Cardiac muscle cell (in vitro differentiated cells and primary cell): ENCODE measurements at places on chromosomes 6 and 20. TPM values are rescaled to one million over a fixed set of nuclear protein-coding genes. Genes with fewer than 3 reads are reported as not detected.
A peak's percentile ranks its signal among the peaks of the same experiment; 100 is the strongest.

- no peak for DNase-seq
Observed at GRCh38 chr6:132131758-132132157, 180.6 kb upstream of the CCN2 start.

GRCh38 chr20:4471221-4471620 lies 250.5 kb upstream of the PRND start:
- no peak for DNase-seq

DNA sequence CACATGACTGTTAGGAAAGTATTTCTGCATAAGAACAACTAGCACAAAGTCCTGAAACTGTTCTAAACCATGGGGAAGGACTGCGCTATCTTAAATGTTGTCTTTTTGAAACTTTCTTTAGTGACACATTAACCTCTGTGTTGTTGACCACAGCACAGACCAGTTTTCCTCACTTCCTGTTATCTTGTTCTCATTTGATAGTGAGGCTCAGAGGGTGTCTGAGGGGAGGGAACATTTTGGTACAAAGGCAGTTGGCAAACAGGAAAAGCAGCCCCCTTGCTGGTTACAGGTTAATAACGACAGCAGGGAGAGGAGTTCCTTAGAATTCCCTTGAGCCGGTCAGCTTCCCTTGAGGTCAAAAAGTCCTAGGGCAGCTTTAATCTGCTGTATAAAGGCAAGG lies 143.5 kb upstream of the BMP2 start:
- DNase-seq, result no peak

GRCh38 chr6:129026601-129027000 lies 143.7 kb downstream of the LAMA2 start:
- no peak for DNase-seq

DNA sequence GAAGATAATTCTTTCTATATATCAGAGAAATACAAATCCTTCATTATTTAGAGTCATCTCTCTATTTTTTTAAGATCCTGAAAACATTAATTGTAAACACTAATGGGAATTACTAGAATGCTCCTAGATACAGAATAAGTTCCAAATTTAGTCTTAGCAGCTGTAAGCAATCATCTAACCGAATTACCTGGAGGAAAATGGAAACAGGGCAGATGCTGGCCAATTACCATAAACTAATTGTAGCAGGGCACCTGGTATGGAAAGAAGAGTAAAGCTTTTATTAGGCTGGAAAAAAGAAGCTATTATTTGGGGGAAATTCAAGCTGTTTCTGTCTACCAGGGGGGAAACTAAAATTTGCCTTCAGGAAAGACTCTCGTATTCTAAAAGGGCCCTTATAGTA lies 257.5 kb downstream of the MMUT start:
- no peak for DNase-seq

DNA sequence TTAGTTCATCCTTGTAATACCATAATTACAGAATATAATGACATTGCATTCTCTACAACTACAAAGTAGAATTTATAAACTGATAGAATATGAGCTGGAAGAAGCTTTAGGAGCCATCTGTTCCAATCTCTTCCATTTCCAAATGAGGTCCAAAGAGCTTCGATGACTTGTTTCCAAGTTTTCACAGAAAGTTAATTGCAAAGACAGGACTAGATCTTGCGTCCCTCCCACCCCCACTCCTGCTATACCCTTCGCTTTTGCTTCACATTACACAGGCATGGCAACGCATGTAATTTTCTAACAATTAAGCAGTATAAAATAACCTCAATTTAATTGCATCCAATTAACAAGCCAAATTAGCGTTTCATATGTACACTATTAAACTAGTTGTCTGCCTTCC lies 7.0 kb downstream of the HIVEP2 start:
- no peak for DNase-seq

- peak; percentile 40 for DNase-seq
Observed at GRCh38 chr20:37749620-37750403, 56.0 kb downstream of the CTNNBL1 start.

DNA sequence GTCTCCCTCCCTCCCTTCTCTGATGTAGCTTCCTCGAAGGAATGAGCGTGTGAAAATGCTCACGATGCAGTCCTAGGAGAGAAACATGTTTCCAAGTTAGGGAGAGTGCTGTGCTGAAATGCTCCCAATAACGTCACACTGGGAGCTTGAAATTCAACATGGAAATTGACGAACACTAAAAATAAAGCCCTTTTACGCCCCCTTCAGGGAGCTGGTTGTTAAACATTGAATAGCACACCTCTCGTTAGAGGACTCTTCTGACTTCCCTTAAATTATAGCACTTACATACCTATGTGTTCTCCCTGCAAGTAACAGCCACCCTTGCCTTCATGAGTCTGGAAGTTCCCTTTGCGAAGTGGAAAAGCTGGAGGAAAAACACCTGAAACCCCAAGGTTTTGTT lies 88.6 kb downstream of the BFSP1 start:
- DNase-seq, result no peak

DNA sequence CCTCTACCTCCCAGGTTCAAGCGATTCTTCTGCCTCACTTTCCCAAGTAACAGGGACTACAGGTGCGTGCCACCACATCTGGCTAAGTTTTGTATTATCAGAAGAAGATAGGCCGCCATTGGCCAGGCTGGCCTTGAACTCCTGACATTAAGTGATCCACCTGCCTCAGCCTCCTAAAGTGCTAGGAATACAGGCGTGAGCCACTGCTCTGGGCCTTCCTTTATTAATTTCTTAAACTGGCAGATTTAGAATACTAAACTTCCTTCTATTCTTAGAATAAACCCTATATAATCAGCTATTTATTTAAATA lies 86.6 kb downstream of the HFE start:
- no peak for DNase-seq

GRCh38 chr6:22766979-22767378 lies 197.6 kb downstream of the HDGFL1 start:
- DNase-seq, result no peak

DNA sequence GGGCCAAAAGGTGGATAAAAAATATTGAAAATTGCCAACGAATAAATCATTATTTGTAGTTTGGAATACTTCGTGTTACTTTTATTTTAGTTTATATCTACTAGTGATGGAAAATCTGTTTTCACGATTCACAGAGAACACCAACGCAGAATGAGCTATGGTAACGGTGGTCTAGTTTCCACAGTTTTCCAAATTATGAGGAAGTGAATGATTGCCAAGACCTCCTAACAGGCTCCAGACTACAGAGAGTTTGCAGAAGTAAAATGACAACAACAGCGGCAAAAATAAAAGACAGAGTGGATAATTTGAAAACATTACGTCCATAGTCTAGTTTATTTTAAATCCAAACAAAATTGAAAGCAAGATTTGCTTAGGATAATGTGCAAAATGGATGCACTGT lies 57.0 kb upstream of the AIG1 start:
- no peak for DNase-seq

DNA sequence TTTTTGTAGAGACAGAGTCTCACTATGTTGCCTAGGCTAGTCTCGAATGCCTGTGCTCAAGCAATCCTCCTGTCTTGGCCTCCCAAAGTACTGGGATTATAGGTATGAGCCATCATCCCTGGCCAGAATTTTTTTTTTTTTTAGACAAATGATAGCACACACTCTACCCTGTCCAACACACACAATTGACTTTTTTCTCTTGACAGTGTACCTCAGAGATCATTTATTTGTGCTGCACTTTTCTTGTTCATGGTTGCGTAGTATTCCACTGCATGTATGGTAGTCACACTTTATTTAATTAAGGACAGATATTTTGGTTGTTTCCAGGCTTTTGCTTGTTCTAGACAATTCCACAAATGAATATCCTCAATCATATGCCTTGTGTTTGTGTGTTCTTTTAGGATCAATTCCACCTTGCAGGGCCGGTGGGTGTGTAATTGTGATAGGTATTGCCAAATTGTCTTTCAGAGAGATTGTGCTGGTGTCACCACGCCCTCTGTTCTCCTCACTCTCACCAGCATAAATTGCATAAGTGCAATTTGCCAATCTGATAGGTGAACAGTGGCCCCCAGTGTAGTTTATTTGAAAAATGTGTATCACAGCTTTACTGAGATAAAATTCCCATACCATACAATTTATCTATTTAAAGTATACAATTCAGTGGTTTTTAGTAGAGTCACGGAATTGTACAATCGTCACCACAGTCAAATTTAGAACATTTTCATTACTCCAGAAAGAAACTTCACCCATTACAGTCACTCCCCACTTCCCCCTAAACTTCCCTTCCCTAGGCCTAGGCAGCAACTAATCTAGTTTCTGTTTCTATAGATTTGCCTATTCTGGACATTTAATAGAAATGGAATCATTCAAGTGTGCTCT lies 20.1 kb downstream of the SRC start:
- no peak for DNase-seq

DNA sequence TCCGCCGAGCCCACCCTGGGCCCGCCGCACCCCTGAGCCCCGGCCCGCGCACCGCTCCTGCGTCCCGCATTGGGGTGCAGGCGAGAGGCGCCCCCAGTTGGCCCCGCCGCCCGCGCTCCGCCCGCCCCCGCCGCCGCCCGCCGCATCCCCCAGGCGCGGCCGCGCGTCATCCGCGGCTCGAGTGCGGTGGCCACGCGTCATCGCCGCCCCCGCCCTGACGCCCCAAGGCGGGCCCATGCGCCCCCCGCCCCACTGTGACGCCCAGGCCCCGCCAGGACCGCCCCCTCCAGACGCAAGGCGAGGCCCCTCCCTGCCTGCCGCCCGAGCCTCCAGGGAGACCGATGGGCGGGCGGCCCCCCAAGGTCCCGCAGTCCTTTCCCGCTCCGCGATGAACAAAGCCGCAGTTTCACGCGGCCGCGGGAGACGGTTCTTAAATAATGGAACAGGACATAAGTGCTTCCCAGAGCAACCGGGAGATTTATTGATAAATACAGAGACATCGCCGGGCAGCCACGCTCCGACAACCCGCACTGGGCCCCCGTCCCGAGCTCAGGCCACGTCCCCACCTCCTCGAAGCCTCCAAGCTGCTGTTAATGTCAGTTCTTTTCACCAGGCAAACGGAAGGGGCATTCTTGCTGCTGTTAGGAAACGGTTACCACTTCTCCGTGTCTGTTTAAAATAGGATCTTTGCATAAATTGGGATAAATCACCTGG lies at the start of gene ANKRD60:
Gene ANKRD60 (minus strand): TSS at position 170 of the 714 bp plus-strand sequence. CDS start 0 bp downstream, at position 170.
- peak; percentile 61 for DNase-seq

GRCh38 chr6:135658916-135659315 lies 161.4 kb upstream of the AHI1 start:
- DNase-seq, result no peak

DNA sequence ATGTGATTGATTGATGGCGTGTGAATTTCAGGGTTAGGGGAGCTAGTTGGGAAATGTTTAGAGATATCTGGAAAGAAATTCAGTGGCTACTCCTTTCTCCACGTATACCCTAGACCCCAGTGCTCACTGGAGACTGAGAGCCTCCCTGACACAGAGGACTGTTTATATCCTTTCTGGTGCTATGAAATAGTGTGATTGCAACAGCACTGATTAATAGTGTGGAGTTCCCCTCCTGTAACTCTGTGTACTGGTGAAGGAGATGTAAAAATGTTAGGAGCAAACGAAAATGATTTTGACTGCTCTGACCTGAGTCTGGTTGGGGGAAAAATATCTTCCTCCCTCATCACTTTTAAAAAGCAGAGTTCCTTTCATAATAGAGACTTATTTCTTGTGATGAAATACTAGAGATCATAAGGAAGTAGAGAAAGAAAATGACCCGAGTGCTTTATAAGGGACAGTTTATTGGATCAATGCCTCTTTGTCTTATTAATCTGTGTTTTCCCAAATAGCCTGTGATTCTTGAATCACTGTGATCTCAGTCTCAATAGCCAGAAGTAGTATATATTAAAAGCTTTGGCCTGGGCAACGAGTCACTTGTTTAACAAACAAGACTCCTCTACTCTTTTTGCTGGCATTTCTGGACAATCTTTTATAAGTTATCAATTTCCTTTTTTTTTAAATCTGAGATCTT lies 92.3 kb downstream of the RNF182 start:
- DNase-seq, result no peak

GRCh38 chr6:6591778-6592465 lies 3.4 kb downstream of the LY86 start:
- DNase-seq, result no peak

DNA sequence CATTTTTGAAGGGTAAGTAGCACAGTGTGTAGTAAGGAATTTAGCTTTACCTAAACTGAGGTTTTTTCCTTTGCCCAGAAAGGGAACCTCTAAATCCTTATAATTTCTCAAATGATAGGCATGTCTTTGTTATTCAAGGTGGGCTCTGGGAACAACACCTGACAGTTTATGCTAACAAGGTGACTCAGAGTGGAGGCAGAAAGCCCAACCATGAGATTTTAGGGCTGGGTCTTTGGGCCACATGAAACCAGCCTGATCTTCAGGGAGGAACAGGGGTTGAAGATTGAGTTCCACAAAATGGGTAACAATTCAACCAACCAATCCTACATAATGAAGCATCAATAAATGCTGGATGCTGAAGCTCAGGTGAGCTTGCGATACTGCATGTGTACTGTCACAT lies 46.6 kb downstream of the PRSS35 start:
- no peak for DNase-seq

- no peak for DNase-seq
Observed at GRCh38 chr20:57648878-57649616, 28.8 kb upstream of the ZBP1 start.

DNA sequence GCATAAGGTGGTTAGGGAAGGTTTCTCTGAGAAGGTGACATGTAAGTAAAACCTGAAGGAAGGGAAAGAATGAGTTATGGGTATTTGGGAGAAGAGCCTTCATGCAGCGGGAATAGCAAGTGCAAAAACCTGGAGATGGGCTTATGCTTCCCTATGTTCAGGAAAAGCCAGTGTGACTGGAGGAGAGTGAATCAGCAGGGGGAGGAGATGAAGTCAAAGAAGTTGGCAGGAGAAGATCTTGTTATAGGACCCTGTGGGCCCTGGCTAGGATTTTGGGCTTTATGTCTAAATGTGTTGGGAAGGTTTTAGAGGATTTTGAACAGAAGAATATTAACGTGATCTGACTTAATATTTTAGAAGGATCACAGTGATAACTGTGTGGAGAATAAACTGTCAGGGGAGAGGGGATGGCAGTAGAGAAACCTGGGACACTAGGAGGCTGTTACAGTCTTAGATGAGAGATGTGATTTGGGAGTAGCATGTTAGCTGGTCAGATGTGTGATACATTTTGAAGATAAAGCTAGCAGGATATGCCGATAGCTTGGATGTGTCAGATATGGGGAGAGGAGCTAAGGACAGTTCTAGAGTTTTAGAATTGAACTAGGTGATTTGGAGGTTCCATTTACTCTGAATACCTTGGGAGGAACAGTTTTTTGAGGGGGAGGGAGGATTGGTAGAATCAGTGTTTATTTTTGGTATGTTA lies 41.0 kb downstream of the PHF3 start:
- peak; percentile 14 for DNase-seq

- DNase-seq, result no peak
Observed at GRCh38 chr6:45299096-45299581, 29.0 kb upstream of the RUNX2 start.

Gene CRIP3
- 1.4 and 5.2 TPM in 2 replicates for total RNA-seq

Gene DDO
- 0.27 and 0.32 TPM in 2 replicates for total RNA-seq

Gene POU5F1
- total RNA-seq, result 1.5 and 1.6 TPM in 2 replicates

Gene TMEM63B
- total RNA-seq, result 52.4 and 57.3 TPM in 2 replicates

Gene NR2E1
- total RNA-seq, result not detected in 2 replicates

Gene OPN5
- total RNA-seq, result 0.14 TPM in 1 of 2 replicates, not detected in the other

Gene IBTK
- total RNA-seq, result 19.6 and 20.2 TPM in 2 replicates

Gene TTLL9
- 0.15 TPM in 1 of 2 replicates, not detected in the other for total RNA-seq

Gene ABT1
- 21.2 and 25.4 TPM in 2 replicates for total RNA-seq
